Panc1 (cell line): ENCODE measurements at places on chromosomes 3 and 15.

DNA sequence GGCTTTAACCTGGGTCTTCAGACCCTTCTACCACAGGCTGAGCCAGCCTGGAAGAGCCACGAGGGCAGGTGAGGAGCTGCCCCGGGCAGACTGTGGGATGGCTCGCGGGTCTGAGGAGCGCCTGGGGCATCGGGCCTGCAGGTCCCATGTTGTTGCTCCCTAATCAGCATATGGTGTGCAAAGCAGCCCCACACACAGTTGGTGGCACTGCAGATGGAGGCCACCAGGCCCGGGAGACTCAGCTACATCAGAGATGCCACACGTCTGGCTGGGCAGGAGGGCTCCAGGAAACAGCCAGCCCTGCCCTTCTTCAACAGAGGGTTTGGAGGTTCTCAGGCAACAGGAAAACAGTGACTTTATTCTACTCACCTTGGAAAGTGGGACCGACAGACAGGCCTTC lies 63.9 kb downstream of the XXYLT1 start:
- DNase-seq: no peak

DNA sequence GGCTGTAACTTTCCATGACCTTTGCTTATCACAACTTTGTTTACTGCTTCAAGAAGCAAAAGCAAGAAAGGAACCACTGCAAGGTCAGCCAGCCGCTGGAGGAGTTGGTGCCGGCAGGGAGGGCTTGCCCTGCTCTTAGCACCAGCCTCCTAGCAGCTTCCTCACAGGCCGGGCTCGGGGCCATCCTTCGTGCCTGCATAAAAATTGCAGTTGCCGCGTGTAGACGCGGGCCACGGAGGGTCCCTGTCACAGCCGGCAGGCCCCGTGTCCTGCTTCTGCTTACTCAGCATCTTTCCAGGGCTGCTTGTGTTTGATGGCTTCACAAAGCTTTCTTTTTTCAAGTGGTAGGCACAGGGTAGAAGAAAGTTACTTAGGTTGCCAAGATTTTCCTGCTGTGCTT lies 84.4 kb downstream of the PGPEP1L start:
- DNase-seq: no peak

GRCh38 chr3:197297002-197297401 lies 1.4 kb downstream of the DLG1 start:
- no peak for DNase-seq

- no peak for DNase-seq
These were observed 94.7 kb downstream of the LRIG1 start for GRCh38 chr3:66406163-66406562.

DNA sequence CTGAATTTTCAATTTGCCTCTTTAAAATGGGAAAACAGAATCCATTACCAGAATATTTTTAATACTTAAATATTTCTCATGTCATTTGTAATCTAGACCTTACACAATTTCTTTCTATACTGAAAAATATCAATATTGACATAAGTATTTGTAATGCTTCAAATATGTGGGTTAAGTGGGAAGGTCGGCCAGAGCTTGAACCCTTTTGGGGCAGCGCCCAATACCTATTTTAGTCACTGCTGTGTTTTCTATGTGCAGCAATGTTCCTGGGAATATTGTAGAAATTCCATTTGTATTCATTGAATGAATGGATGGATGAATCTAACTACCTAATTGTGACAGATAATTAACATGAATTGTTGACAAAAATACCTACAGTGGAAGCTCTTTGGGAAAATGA lies 459.7 kb upstream of the ZNF717 start:
- no peak for DNase-seq

- no peak for DNase-seq
These were observed 83.8 kb downstream of the GADL1 start for GRCh38 chr3:30810625-30811024.

DNA sequence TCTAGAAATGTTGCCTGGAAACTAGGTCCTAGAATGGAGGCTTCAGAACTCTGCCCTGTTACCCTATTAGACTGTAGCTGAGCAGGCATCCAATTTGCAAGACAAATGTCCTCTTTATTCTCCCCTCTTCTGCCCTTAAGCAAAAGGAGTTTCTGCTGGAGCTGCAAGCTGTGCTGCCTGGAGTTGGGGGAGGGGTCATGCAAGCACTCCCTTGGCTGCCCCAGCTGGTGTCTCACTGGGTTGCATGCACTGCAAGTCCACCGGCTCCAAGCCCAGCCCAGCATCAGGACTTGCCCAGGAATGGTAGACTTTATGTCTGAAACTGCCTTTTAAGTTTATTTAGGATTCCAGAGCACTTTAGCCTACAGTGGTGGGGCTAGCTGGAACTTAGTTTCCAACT lies 15.7 kb upstream of the RBP2 start:
- DNase-seq: no peak

GRCh38 chr3:78861156-78861555 lies 906.6 kb downstream of the ROBO1 start:
- DNase-seq: no peak

DNA sequence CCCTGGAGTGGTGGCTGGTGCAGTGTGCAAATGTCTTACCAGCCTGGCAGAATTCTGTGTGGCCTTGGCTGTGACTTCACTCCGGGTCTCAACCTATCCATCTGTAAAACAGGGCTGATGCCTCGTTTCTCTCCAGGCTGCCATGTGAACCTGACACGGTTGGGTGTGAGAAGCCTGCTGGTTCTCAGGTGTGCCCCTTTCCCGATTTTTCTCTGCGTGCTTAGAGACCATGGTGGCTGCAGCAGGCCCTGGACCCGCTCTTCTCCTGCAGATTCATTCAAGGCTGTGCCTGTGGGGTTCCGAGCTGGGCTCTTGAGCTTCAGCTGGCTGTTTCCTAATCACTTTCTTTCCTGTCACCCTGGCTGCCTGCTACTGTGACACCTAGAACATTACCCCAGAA lies 38.9 kb downstream of the EEFSEC start:
- DNase-seq: no peak

DNA sequence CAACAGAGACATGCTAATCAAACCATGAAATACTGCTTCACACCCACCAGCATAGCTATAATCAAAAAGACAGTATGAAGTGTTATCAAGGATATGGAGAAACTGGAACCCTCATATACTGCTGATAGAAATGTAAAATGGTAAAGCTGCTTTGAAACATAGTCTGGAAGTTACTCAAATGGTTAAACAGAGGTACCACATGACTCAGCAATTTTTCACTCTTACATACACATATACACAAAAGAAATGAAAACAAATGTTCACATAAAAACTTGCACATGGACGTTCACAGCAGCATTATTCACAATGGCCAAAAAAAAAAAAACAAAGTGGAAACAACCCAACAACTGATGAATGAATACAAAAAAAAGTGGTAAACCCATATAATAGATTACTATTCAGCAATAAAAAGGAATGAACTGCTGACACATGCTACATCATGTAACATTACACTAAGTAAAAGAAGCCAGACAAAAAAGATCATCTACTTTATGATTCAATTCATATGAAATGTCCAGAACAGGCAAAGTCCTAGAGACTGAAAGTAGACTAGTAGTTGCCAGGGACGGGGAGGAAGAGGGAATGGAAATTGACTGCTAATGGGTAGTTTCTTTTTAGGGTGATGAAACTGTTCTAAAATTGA lies 23.2 kb downstream of the ZNF148 start:
- no peak for DNase-seq

- peak; percentile 78 for DNase-seq
These were observed 173.8 kb upstream of the TLE3 start for GRCh38 chr15:70271422-70272088.

DNA sequence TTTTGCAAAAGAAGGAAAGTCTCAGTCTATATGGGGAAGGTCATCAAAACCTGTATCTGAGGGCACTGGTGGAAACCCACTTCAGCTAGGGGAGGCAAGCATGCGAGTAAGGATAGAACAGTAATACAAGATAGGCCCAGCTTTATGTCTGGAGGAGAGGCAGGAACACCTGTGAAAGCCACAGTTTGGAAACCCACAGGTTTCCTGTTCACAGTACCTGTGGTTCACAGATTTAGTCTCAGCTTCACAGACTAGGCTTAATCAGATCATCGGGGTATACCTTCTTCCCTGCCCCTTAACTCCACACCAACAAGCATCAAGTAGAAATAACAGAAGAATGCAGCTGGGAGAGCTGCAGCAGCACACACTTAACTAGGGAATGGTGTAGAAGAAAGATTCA lies 36.2 kb downstream of the C2CD4B start:
- no peak for DNase-seq

DNA sequence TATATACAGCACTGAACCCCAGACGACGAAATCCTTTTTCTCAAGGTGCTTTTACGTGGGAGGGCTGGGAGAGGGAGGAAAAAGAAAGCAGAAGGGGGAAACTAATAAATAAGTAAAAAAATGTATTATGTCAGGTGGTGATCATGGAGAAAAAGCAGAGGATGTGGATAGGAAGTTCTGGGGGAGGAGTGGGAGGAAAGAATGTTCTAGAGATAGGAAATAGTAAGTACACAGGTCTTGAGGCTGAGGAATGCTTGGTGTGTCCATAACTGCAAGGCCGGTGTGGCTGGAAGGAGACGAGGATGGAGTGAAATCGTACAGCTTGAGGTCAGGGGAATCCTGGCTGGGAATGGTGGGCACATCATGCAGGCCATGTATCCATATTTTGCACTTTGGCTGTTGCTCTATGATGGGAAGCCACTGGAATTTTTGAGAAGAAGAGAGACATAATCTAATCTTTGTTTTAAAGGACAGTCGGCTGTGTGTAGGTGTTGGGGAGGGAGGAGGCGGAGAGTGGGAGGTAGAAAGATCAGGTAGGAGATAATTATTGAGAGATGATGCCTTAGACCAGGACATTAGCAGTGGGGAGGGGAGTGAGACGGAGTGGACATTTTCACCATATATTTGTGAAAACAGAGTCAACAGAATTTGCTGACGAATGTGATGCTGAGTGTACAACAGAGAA lies 1.8 kb upstream of the UBE2E2 start:
- no peak for DNase-seq

DNA sequence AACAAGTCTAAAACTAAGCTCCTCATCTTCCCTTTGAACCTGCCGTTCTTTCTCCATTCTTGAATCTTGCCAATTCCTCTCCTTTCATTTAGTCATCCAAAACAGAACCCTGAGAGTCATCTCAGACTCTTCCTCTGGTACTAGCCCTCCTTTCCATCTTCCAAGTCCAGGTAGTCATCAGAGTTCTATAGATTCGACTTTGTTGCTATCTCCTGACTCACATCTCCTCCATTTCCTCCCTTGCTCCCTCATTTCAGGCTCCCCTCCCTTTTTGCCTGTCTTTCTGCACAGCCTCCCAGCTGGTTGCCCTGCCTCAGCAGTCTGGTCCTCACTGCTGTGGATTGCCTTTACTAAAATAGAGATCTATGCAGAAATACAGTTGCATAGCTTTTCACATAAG lies 4.7 kb downstream of the ATG7 start:
- DNase-seq: no peak

DNA sequence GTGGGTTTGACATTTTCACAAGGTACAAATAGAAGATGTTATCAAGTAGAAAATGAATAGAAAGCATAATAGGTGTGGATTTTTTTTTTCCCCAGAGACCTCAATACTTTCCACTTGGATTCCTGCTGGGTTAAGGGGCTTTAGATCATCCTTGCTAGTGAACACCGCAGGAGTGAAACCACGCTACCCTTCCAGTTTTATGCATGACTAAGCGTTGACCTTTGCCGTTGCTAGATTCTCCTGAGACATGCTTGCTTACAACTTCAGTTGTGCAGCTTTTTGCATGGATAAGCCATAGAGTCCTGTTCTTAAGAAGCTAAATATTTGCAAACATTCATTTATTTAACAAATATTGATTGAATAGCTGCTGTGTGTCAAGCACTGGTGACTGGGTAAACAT lies 299.7 kb upstream of the LMCD1 start:
- no peak for DNase-seq

DNA sequence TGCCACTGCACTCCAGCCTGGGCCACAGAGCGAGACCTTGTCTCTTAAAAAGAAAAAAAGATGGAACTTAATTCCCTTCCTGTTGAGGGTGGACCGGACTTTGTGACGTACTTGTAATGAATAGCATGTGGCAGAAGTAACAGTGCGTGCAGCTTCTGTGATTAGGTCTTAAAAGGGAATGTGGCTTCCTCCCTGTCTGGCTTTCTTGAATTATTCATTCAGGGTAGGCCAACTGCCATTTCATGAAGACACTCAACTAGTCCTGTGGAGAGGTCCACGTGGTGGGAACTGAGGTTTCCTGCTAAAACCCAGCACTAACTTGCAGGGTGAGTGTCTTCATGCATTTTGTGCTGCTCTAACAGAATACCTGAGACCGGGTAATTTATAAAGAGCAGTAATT lies 98.9 kb upstream of the PIAS1 start:
- no peak for DNase-seq

DNA sequence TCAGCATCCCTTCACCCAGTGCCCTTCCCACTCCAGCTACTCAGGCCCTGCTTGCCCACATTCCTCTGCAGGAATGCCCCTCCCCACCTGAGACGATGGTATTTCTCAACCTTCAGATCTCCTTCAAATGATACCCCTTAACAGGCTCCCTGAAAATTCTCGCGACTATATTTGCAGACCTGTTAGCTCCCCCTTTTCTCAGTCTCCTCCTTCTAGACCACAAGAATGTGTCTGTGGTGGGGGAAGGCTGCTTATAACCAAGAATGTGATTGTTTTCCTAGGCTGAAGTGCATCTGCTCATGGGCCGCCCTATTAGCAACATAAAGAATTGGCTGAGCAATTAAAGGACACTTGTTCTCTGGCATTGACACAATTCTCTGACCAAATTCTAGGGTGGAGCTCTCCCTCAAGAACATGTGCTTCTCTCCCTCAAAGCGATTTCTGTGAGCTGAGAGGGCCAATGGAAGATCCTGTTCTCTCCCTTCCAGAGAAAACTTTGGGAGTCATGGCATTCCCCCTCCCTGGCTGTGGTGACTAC lies 19.1 kb upstream of the LIMD1 start:
- DNase-seq: no peak

DNA sequence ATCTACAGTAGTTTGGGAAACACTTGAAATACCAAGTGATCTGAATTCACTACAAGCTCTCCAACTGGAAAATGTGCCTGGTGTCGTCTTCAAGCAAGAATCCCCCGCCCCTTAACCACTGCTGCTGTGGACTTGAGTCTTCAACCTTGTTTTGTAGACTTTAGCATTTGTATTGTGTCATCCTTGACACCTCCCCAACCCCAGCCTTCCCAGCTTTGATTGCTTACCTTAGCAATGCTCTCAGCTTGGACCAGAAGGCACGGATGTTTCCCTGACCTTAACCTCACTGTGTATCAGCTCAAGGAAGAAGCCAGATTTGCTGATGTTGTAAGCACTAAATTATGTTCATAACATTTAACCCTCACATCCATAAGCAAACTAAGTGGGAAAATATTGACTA lies 146.4 kb downstream of the IGF1R start:
- DNase-seq: no peak

GRCh38 chr3:56590814-56591213 lies 33.8 kb downstream of the CCDC66 start:
- DNase-seq: no peak

DNA sequence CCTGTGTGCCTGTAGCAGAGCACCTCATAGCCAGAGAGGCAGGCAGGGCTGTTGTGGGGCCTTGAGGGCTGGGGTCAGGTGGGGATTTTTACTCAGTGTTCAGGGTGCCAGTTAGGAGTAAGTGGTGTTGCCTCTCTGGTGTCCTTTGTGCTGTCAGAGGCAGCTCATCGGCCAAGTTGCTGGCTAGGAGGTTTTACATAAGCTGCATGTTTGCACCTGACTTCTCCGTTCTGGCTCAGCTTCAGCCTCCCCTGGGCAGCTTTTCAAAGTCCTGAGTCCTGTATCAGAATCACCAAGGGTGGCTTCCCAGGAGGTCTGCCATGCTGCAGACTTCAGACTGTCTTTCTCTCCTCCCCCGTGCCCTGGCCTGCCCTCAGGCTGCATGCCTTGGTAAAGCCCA lies 242.6 kb upstream of the TPM1 start:
- DNase-seq: no peak
